Amniotic epithelial cell (primary cell): ENCODE measurements at places on chromosomes 3 and 15.

DNA sequence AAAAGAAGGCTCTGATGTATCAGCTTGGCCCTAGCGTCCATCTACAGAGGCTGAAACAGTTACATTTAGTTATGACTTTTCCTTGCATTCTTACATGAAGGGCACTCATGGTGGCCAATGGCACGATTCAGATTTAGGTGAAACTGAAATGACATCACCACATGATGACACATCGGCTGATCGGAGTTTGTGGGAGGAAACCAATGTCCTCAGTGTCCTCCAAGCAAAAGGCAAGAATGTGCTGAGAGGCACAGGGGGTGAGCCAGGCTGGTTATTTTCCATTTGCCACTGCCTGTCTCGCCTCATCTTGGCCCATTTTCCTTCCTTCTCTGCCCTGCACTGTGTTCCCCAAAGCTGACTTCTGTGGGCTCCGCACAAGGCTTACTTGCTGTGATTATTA is 34.4 kb downstream of the TARS3 start:
- DNase-seq, result no peak

DNA sequence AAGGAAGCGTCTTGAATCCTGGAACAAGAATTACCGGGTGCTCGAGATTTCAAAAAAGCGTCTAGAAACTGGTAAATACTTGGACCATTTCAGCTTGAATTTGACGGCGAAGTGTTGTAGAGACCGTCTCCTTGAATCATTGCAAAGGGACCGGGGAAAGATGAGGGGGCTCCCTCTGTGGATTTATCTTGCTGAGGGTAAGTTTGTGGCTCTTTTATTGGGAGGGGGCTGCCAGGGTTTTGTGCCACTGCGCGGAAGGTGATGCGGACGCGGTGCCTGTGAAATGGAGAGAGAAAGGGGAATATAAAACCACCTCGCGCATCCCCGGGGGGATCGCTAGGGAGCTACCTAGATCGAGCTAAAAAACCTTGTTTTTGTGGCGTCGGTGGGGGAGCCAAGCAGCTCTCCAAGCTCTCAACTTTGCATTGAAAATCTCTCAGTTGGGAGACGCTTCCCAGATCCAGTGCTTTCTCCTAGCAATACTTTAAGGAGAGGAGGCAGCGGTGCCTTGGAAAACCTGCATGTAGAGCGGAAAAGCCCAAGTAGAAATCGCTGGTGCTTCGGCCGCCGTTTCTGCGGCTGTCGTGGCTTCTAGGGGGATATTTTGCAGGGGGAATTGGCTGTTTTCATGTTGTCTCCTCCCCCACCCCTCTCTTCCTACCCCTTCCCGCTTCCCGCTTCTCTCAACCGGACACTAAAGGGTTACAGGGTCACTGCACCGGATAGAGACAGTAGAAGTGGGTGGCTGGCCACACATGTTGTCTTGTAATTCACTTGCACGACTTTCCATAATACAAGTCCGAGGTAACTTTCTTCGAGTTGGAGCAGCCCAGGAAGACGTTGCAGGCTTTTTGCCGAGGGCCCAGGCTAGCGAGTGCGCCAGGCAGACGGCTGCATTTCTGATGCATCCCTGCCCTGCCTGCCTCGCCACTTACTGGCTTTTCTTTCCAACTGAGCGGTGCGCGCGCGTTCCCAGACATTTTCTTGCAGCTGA is 187.6 kb downstream of the NLGN1 start:
- peak; percentile 39 for DNase-seq

- no peak for DNase-seq
Observed at GRCh38 chr3:82044930-82045705, 283.7 kb upstream of the GBE1 start.

GRCh38 chr3:135090020-135090717 is 295.1 kb downstream of the EPHB1 start:
- DNase-seq, result no peak

- peak; percentile 66 for DNase-seq
Observed at GRCh38 chr15:95875121-95875643, 455.3 kb upstream of the NR2F2 start.

GRCh38 chr3:167814441-167814951 is 79.0 kb downstream of the SERPINI1 start:
- no peak for DNase-seq
